Dermis blood vessel endothelial cell (primary cell): ENCODE measurements at places on chromosomes 6 and 20.

DNA sequence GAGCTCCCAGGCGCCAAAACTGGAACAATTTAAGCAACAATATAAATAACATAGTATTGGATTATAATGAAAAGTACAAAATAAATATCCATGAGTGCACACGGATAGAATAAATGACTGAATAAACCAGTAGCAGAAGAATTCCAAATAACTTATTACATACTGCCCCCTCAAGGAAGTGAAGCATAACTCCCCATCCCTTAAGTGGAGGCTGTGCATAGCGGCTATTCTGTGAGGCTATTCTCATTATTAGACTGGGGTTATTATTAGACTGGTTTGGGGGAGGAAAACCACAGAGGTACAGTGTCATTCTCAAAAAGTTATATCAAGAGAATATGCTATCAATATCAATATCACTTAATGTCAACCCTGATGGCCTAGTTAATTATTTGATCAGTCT lies 94.4 kb upstream of the SIRPA start:
- peak; percentile 65 for DNase-seq

DNA sequence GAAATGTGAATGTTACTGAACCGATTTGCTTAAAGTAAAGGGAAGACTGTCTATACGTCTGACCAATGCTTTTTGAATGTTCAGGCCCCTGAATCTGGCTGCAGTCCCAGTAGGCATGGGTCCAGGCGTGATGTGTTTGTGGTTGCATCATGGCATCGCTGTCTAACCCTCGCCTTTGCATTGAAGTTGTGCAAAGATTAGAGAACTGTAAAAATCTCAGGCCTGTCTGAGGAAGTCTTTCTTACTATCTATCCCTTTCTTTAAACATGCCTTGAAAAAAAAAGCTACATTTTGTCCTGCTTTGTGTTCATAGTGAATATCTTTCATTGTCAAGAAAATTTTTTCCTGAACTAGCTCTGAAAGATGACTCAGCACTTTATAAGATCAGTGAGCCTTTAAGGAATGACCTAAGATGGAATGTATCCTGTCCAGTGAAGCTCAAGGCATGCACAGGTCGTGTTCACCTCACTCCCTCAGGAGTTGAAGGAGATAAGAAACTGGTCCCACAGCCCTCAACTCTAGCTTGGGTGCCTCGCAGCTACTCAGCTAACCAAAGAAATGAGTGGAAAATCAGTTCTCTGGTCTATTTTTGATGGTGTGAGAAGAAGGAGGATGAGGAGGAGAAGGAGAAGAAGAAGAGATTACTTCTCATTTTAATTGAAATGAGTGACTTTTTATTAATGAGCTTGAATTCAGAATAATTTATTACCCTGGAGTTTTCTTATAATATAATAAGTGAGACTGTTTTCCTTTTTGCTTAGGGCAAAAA lies 48.6 kb downstream of the TPD52L1 start:
- peak; percentile 52 for DNase-seq

- no peak for DNase-seq
Measured at GRCh38 chr6:17621003-17621402, 20.9 kb downstream of the FAM8A1 start.

GRCh38 chr6:135097172-135097571 lies 42.5 kb upstream of the HBS1L start:
- DNase-seq: no peak
